ENCODE measurements at places on chromosomes 16 and 17. TPM values are rescaled to one million over a fixed set of nuclear protein-coding genes. Genes with fewer than 3 reads are reported as not detected.

Gene MYADML2
- not detected for total RNA-seq

Gene SULT1A2
- total RNA-seq: not detected

Gene TP53TG3D
- total RNA-seq: 1.7 TPM

Gene CTRB2
- total RNA-seq: not detected

Gene TEX14
- total RNA-seq: not detected

Gene SBK1
- total RNA-seq: 0.38 TPM
